G401 (cell line): ENCODE measurements at places on chromosomes 11 and 22.

DNA sequence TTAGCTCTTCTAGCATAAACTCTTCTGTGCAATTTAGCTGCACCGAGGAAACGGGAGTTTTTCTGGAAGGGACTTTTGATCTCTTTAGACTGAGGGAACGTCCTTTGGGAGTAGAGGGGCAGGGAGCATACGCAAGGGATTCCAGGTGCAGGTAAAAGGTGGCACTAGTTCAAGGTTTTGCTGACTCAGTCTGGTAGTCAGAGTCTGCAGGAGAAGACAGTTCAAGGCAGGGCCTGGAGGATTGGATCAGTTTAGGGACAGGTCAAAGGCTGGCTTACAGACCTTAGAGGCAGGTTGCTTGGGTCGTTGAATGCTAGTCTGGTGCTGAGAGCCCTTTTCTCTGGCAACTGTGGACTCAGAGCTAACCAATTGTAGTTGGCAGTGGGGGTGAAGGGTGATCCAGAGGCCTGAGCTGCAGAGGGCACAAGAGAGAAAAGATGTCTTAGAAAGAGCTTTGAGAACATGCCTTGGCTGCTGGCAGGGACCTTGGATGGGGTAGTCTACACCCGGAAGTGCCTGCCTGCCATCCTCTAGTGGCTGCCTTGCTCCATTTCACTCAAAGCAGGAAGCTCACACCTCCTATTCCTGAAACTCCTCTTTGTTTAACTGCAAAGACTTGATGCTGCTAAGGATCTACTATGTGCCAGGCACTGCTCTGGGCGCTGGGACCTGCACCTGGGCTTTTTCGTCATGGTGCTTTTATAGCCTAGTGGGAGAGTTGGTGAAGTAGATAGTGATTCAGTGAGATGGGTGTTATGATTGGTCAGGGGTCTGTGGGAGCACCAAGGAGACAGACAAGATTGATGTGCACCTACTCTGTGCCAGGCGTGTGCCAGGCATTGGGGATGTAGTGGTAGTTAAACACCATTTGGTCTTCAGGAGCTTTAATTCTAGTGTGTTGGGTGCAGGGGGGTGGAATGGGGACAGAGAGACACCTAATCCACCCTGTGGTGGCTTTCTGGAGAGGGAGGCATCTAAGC is 17.1 kb downstream of the MIAT start:
- no peak for DNase-seq

DNA sequence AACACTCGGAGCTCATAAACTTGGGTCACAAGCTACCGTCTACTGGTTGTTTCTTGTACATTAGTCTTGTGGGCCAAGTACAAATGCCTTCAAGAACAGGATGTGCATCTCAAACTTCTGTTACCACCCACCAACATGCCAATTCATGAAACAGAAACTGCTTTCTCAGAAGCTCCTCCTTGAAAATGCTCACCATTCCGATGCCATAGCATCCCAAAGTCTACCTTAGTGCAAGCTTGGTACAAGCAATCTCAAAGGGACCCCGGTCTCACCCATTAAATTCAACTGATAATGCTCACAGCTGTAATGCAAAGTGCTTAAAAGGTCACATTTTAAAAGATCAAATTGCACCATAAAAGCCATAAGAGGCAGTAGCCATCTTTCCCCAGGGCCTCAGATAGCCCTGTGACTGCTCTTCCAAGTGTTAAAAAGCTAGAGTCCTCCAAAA is 31.8 kb upstream of the CCDC34 start:
- no peak for DNase-seq

- DNase-seq = no peak
Measured at GRCh38 chr11:1568441-1568911, 3.6 kb downstream of the DUSP8 start.

DNA sequence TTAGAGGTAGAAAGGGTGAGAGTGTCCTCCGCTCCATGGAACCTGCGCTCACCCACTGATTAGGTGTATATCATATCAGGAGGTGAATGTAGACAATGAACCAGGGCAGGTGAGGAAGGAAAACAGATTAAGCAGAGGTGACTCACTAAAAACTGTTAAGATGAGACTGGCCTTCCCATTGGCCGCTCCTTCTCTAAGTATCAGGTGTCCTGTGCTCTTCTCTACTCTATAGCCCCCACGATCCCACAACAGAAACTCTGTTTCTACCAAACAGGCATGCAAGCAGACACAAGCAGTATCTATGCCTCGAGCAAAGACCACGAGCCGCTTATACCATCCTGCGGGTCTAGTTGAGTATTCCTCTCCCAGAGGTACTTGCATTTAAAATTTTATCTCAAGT is 103.1 kb downstream of the SNX19 start:
- no peak for DNase-seq
